ENCODE measurements at places on chromosomes 4 and X.

- no peak for DNase-seq
Observed at GRCh38 chr4:53705972-53706371, 114.7 kb upstream of the LNX1 start.

DNA sequence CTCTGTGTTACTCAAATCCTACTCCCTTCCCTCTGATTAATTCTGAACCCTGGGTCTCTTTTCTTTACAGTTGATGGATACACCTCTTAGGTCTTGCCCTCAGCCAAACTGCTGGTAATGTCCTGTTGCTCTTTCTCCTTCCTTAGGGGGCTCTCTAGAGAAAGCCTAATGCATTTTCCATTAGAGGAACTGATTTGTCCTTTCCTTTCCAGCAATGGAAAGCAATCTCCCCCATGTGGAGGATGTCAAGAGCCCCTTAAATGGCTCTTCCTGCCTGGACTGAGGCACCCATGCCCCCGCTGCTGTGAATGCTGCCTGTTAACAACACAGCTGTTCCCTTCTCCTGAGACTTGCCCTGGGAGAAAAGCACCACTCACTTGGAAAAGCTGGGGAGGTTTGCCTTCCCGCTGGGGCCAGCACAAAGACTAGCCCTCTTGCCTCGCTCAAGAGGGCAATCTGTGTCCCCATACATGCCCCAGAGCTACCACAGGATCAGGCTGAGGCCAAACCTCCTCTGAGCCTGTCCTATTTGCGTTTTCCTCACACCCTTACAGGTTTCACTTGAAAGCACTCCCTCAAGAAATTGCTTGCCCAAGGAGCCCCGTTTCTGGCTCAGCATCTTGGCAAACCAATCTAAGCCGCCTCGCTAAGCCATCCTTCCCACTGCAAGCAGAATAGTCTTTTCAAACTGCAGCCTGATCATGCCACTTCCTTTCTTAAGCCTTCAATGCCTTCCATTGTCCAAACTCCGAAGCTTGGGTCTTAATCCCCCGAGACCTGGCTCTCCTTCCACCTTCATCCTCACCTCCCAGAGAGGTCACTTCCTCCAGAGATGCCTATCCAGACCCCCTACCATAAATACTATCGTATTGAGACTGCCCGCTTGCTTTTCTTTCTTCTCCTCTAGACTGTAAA is 23.2 kb upstream of the SMIM20 start:
- DNase-seq = no peak

DNA sequence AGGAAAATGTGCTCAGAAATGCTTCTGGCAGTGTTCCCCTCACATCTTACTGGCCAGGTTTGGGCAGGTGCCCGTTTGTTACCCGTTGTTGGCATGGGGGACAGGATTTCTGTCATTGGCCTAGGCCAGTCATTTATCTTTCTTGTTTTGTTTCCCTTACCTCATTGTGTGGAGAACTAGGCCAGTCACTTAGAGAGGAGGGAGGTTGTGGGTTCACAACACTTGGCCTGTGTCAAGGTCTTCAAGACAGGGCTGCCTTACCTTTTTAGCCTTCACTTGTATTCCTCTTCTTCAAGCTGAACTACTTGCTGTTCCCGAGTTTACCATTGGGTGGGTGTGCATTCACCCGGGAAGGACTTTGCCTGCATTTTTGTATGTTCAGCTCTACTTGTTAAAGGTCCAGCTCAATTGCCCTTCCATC is 17.7 kb downstream of the SNX25 start:
- DNase-seq = no peak

DNA sequence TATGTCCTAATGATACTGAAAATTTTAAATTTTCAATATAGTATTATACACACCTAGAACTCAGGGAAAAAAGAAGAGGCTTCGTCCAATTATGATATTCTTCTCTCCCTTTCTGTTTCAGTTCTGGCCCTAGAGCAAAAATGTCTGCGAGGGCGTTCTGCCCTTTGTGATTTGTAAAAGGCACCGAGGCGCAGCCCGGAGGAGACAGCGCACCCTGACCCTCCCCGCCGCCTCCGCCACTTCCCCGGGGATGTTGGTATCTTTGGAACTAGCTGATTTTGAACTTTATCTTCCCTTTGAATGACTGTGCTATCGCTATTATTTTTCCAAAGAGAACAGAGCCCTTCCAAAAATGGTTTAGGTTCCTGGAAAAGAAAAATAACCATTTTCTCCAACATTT is 173.2 kb upstream of the FAM9B start:
- DNase-seq = no peak

DNA sequence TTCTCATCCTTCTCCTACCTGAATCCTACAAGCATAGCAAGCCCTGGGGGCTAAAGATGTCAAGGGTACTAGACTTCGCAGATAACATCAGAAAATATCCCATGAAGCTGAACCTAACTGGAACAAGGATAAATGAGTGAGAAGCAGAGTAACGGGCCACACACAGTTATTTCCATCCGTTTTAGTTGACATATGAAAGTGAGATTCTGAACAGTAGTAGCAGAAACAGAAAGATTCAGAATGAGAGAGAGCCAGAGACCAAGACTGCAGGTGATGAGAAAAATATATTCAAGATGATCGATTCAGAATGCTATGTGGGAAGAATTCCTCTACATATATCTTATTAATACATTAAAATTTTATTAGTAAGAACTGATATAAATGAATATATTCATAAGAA is 165.1 kb downstream of the TSPAN5 start:
- no peak for DNase-seq

- no peak for DNase-seq
Observed at GRCh38 chr4:77145842-77146185, 11.2 kb upstream of the CCNG2 start.

DNA sequence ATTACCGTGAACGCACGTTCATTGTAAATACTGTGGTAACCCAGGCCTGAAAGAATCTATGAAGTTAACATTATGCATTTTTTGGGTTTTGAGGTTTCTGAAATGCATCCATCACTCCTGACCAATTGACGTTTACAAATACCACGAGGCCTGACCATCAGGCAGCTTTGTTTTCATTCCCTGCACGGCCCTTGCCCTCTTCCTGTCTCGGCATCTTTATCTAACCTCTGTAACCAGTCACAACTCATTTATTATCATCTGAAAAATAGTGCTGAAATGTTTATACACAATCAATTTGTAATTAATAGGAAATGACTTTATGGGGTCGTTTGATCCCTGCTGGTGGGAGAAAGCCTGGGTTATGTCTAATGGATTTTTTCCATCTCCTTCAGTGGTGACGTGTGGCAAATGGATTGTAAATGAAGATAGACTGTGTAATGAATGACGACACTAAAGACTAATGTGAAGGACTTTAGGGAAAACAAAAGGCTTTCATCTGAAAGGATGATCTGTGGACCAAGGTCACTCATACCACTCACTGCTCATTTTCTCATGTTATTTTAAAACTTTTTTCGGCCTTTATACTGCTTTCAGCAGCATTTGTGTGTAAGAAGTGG is 102.7 kb upstream of the SORBS2 start:
- DNase-seq = no peak

DNA sequence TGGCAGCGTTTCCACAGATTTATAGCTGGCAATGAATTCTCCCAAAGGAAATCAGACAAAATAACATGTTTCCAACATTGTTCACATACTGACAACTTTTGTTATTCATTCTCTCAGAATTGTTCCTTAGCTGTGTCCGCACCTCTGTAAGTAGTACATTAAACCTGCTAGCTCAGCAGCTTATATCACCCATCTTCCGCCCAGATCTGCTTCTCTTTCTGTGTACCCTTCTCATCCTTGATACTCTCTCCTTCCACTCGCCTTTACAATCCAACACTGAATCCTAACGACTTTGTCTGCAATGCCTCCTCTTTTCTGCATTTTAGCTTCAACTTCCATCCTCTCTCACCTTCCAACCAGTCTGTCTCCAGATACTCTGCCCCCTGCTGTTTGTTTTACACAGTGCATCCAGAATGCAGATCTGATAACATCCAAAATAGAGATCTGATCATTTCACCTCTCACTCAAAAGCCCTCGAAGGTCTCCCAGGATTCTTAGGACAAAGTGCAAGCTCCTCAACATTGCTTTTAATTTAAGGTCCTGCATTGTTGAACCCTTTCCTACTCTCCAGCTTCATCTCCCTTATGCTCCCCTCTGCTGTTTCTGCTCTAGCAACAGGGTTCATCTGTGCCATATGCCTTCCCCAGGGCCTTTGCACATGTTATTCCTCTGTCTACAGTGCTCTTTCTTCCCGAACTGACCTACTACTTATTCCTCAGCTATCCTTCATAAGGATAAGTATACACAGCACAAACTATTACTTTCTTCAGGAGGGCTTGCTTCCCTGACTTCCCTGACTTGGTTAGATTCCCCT is 67.3 kb upstream of the VBP1 start:
- DNase-seq = no peak

- no peak for DNase-seq
Observed at GRCh38 chrX:57528670-57529255, 63.0 kb upstream of the ZXDB start.

- DNase-seq = no peak
Observed at GRCh38 chr4:16264798-16265197, 38.5 kb upstream of the TAPT1 start.

DNA sequence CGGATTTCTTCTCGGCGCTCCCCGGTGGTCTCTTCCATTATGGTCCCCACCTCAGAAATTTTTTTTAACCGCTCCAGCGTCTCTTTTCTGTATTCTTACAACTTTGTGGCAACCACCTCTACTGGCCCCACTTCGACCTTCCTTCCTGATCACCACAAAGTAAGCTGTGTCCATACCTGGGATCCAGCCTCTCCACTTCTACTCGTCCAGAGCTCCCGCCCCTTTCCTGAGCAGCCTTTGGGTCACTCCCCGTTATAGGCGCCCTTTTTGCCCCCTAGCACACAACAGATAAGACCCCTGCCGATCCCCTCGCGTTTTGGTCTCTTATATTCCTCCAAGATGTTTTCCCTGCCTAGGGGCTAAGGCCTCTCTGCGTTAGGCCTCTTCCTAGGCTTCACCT is 557 bp downstream of the PIGG start:
- DNase-seq = no peak

DNA sequence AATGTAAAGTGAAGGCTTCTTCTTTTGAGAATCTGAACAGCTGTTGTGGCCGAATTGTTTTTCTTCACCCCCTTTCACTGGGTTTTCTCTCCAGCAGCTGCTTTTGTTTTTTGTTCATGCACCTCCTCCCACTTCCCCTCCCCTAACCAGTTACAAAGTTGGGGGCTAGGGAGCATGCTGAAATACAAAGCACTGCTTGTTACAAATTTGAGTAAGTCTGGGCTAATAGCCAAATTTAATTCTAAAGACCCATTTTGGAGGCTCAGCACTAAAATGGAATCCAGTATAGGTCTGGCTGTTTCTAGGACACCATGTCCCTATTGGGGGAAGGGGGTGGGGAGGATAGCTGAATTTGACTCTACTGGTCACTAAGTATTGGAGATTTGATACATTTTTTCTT is 89.2 kb upstream of the GPM6B start:
- DNase-seq = no peak

- DNase-seq = no peak
Observed at GRCh38 chr4:114137984-114138383, 158.5 kb upstream of the ARSJ start.

DNA sequence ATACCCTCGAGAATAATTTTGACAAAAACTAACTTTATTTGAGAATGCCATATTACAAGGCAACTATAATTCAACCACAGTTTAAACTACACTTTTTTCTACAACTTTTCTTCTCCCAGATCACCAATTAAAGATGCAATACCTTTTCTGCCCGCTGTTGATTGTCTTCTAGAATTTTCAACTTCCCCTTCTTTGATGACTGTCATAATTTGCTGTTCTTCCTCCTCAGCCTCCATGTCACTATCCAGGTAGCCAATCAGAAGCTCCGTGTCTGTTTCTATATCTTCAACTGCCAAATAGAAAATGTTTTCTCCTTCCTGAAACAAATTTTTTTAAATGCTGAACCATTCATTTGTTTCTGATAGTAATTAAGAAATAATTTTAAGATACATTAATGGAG is 101.5 kb downstream of the PRDM5 start:
- DNase-seq = no peak

- DNase-seq = no peak
Observed at GRCh38 chrX:129823522-129823921, 20.2 kb downstream of the ZDHHC9 start.

GRCh38 chr4:92304121-92304520 is 355 bp downstream of the GRID2 start:
- DNase-seq = no peak

DNA sequence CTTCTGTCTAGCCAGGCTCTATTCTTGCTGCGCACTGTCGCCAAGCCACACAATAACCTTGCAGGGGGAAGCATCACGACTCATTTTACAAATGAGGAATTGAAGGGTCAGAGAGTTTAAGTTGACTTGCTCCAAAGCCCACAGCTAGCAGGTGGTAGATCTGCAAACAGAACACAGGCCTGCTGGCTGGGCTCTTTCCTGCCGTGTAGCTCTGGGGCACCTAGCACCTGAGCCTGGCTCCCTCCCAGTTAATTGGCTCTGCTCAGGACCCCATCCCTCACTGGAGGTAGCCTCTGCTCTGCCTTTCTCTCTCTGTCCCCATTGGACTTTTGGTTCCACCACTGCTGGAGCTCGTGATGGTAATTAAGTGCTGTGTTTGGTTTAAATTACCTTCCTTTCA is 98.5 kb downstream of the NSUN7 start:
- no peak for DNase-seq

DNA sequence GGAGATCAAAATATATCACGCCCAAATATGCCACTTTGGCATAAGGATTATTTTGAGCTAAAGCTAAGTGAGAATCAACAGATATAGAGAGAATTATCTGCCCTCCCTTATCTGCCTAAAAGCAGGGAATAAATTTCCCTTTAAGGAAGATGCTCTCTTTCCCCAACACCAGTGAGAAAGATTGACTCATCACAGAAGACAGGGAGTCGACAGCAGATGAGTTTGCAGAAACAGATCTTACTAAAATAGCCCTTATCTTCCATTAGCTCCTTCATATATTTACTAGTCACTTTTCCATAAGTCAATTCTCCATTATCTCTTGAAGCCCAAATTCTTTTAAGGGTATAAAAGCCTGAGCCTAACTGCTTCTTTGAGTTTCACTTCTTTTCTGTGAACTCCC is 156.6 kb downstream of the CAMK2D start:
- no peak for DNase-seq

DNA sequence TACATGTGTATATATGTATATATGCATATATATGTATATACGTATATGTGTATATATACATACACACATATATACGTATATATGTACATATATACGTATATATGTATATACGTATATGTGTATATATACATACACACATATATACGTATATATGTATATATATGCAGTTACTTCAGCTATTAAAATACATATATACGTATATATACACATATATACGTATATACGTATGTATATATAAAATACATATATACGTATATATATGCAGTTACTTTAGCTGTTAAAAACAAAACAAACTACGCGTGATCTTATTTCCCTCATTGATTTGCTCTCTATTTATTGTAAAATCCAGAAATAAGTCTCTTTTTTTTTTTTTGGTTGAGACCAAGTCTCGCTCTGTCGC is 13.9 kb downstream of the TXK start:
- no peak for DNase-seq

GRCh38 chrX:103624111-103624510 is 4.7 kb upstream of the TCEAL1 start:
- DNase-seq = no peak

Data from activated T-helper 1 cell treated with anti-CD3 and anti-CD28 coated beads, Interleukin-2, amount 50 U/mL, for 16 hours (primary cell).